ENCODE measurements at places on chromosomes 7 and 10.

GRCh38 chr10:12635127-12635541, 285.8 kb downstream of the CAMK1D start:
- peaks cover 42% of the 10 kb centered on the region for H3K4me1 ChIP-seq
- peak; percentile 64 for DNase-seq
- no peaks in the 10 kb centered on the region for H3K27me3 ChIP-seq
- peak overlapping the region; percentile 54 for H3K4me3 ChIP-seq

DNA sequence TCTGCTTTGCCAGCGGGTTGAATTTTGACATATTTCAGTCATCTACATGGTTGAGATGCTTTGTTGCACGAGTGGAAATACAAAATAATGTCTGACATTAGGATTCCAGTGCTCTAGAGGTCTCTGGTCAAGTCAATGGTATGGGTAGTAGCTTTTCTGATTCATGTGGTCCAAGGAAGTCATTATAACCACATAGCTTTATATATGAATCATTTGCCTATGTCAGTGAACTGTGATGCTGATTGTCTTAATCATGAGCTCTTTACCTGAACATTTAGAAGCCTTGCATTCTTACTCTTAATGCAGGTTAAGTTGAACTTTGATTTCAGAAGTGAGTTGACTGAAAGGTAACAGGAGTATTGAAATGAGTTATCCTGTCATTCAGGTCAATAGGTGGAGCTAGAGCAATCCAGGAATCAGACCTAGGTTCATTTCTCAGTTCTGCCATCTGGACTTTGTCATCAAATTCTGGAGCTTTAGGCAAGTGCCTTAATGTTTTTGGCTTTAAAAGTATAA, 3.3 kb downstream of the MAPK8 start:
- no peak overlapping the region for H3K4me3 ChIP-seq
- H3K27me3 ChIP-seq, result no peaks in the 10 kb centered on the region
- DNase-seq, result no peak
- peaks cover 4% of the 10 kb centered on the region for H3K36me3 ChIP-seq
- H3K4me1 ChIP-seq, result peaks cover 38% of the 10 kb centered on the region

- no peaks in the 10 kb centered on the region for H3K4me1 ChIP-seq
- no peaks in the 10 kb centered on the region for H3K36me3 ChIP-seq
These were observed 218.8 kb downstream of the ZWINT start for GRCh38 chr10:56142092-56142728.

- peaks cover 9% of the 10 kb centered on the region for H3K4me1 ChIP-seq
- no peak for DNase-seq
- H3K36me3 ChIP-seq, result peaks cover 2% of the 10 kb centered on the region
- H3K27ac ChIP-seq, result no peak overlapping the region
- no peak overlapping the region for H3K4me3 ChIP-seq
- peaks cover 14% of the 10 kb centered on the region for H3K27me3 ChIP-seq
These were observed 210.9 kb downstream of the RNLS start for GRCh38 chr10:88372051-88372715.

GRCh38 chr7:138125119-138125518, 48.9 kb downstream of the AKR1D1 start:
- H3K4me3 ChIP-seq, result no peak overlapping the region
- DNase-seq, result no peak
- no peaks in the 10 kb centered on the region for H3K4me1 ChIP-seq

- no peaks in the 10 kb centered on the region for H3K4me1 ChIP-seq
- no peak overlapping the region for H3K27ac ChIP-seq
- no peaks in the 10 kb centered on the region for H3K27me3 ChIP-seq
- no peak overlapping the region for H3K4me3 ChIP-seq
- no peak for DNase-seq
- no peaks in the 10 kb centered on the region for H3K36me3 ChIP-seq
These were observed 37.5 kb downstream of the LRRC18 start for GRCh38 chr10:48902096-48902495.

DNA sequence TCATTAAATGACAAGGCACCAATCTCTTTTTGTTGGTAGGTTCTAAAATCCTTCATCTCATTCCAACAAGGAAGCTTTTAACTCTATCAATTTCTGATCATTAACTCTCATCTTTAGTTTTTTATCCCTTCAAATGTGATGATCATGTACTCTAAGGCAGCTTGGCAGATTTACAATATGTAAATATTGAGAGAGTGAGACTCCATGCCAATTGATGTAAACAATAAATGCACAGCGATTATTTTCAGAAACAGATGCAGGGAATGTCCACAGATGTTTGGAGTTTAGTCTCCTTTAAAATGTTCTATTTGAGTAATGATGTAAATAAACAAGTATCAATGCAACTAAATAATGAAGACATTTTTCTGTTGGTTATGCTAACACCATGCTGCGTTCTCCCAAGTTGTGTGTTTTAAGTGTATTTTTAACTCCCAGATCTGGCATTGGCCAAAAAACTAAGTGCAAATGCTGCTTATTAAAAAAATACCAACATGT, 213.8 kb downstream of the AHR start:
- H3K4me3 ChIP-seq, result no peak overlapping the region
- peaks cover 5% of the 10 kb centered on the region for H3K27me3 ChIP-seq
- H3K27ac ChIP-seq, result no peak overlapping the region

All from T-helper 2 cell treated with Interferon-gamma antibody and Interleukin-4, amounts not matched to agents 5 μg/mL and 100 μg/mL, for 36 hours (primary cell).